ENCODE measurements at places on chromosomes 5 and 9.

- peak; percentile 85 for DNase-seq
Measured at GRCh38 chr9:125522328-125522725, 184.7 kb downstream of the MAPKAP1 start.

DNA sequence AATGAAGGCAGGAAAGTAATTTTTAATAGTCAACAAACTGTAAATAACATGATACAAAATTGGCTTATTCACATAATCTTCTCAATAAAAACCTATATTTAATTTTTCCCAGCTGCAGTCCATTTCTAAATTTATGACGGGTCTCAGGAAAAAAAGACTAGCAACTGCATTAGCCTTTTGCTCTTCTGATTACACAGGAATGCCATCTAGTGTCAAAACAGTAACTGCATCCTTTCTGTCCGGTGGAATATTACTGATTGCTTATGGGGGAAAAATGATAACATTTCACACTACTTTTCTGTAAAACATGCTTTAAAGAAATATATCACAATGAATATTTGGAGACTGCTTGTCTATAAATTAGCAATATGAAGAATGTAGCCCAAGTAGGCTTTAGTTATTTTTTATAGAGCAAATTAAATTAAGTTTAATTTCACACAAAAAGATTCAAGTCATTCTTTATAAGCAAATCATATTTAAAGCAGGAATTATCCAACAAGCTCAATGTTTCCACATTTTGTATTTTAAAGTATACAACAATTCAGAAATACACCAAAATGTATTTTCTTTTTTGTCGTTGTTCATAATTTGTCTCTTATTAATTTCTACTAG, 534.7 kb downstream of the CDH10 start:
- peak; percentile 17 for DNase-seq

DNA sequence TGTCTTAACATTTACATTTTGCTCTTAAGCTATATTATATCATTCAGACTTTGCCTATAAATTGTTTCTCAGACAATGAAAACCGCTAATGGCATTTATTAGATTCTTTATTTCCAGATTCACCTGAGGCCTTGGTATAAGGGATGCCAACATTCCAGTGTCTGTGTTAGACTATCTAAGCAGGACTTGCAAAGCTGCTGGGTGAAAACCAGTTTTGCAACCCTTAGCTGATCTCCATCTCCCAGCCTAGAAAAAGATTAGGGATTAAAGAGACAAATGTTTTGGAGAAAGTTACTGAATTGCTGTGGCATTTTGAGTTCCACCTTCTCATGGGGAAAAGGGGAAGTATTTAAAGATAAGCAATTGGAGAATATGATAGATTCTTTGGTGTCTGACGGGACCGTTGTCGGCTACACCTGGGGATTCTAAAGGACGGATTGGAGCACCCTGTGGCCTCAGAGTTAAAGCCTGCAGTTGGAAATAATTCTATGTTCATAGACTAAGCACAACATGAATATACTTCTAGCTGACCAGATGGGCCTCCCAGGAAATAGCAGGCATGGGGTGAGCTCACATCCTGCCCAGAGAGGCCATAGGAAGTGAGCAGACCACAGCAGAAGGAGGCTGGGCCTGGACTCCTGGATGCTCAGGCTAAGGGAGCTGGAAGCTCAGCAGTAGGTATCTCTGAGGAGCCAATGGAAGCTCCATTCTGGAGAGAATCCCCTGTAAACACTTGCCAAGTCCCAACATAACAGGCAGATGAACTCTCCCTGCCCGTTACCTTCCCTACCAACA, 21.8 kb downstream of the ENTREP1 start:
- DNase-seq, result no peak

- DNase-seq, result no peak
Measured at GRCh38 chr5:1037123-1037670, 28.6 kb downstream of the NKD2 start.
